Adrenal gland (tissue), 19 donors: ENCODE measurements at places on chromosomes 2 and 18. TPM values are rescaled to one million over a fixed set of nuclear protein-coding genes. Genes with fewer than 3 reads are reported as not detected.
A peak's percentile ranks its signal among the peaks of the same experiment; 100 is the strongest.

XIRP2 gene
- 1.3 TPM for total RNA-seq

GKN1 gene
- 0.94 TPM for total RNA-seq

DNA sequence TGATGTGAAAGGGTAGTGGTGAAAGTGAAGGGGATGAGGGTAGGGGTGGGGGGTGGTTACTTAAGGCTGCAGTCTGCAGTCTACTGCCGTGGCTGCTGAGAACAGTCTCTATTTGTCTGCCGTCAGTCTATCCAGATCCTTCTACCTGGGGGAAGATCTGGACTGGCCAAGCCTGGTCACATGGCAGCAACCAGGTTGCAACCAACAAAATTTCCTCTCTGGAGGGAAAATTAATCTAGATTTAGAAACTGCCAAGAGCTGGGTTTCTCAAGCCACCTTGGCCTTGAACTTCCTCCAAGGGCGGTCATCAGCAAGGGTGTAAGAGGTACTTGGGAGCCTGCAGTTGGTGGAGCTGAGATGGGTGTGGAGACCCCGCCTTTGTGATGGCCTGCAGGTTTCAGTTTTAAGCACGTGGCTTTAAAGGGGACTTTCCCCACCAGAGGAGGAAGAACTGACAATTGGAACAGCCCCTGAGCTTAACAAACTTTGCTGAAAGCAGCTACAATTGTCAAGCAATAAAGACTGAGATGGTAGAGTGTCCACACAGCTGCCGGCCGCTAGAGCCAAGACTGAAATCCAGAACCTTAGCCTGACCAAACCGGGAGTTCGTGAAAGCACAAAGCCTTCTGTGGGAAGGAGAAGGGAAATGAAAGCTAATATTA is 31.4 kb upstream of the KCMF1 start:
- no peak for DNase-seq

DNA sequence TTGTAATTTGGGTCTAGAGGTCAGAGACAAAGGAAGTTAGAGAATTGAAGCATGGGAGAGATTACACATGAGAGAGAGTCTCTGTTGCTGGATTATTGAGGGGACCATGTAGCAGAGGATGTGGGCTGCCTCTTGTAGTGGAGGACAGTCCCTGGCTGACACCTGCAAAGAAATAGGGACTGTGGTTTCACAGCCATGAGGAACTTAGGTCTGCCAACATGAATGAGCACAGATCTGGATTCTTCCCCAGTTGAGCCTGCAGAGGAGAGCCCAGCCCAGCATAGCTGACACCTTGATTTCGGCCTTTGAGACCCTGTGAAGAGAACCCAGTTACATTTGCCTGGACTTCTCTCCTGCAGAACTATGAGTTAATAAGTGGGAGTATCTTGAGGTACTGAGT is 179.5 kb upstream of the TWIST2 start:
- DNase-seq = no peak

DNA sequence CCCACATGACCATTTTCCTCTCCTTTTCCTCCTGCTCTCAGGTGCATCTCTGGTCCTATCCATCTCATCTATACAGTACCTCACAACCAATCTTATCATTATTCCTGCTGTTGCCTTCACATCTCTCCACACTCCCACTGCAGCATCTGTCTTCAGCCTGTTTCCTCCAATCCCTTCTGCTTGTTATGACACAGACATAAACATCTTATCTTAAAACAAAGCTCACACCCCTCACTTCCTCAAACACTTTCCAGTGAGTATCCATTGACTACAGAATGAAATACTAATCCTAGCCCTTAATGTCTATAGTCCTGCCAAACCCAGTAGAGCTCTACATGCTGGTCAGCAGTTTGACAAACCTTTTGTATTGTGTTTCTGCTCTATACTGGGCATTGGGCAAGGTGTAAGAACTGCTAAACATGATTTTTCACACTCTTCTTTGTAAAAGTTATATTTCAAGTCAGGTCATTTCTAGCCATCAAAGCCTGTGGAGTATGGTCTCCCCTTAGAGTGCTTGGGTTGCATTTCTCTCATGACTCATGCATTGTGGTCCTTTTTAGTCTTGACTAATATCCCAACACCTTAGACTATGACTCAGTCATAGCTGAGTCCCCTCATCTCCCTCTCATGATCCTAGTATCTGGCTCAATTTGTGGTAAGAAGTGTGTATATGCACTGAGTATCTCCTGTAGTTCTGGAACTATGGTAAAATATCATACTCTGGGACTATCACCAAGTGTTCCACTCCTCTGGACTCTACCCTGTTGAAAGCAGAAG is 187.0 kb downstream of the CYRIA start:
- DNase-seq = no peak

DNA sequence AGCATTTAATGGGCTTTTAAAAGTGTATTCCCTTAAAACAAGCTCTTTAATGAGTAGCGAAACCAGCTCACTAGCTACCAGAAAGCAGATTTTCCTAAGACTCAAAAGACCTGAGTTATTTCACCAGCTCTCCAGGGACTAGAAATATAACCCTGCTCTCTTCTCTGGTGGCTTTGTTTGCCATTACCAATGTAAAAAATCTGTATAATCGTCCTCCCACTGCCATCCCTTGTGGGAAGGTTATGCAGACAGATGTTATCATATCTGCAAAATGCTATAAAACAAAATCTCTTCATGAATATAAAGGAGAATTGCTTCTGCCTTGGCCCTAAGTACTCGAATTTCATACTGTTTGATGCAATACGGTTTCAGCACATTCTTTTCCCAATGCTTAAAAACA is 335.2 kb downstream of the NUP35 start:
- no peak for DNase-seq

GRCh38 chr18:65435534-65435933 is 315.3 kb upstream of the CDH7 start:
- no peak for DNase-seq

DNA sequence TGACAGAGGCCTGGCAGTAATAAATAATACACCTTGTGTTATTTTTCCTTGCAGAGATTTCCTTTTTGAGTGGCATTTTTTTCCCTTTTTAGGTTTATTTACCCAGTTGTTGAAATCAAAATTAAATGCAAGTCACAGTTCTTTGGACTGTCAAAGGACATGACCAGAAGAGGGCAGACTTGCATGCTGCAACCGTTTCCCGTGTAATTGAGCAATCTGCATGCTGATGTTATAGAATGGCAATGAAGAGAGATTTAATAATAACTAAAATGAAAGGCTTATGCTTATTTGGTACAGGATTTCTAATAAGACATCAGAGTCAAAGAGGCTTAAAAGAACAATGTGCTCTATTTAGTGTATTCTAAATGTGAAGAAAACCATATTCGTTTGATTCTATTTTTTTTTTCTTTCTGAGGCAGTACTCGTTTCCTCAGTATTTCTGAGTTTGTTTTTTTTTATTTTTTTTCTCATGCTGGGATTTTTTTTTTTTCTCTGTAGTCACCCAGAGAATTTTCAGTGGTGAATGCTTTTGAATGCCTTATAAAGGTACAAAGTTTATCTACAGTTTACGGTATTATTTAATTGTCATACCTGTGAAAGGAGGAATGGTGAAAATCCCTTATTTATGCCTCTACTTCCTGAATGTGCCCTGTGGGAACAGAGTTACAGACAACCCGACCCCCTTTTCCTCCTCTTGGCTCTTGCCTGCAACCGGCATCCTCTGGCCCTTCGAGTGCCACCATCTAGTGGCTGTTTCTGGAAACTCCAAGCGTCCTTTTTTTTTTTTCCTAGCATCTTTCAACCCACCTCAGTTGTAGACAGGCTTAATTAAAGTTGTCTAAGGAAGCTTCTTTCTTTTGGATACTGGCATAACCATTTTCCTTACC is 368.5 kb downstream of the LRRTM1 start:
- peak; percentile 32 for DNase-seq

GRCh38 chr2:43424262-43425207 is 171.3 kb downstream of the THADA start:
- no peak for DNase-seq
